T-cell (primary cell): ENCODE measurements at places on chromosomes 5 and 9.

- DNase-seq = no peak
Measured at GRCh38 chr9:91657501-91657900, 233.9 kb upstream of the NFIL3 start.

- DNase-seq = no peak
Measured at GRCh38 chr5:140228364-140228837, 53.4 kb downstream of the CYSTM1 start.

DNA sequence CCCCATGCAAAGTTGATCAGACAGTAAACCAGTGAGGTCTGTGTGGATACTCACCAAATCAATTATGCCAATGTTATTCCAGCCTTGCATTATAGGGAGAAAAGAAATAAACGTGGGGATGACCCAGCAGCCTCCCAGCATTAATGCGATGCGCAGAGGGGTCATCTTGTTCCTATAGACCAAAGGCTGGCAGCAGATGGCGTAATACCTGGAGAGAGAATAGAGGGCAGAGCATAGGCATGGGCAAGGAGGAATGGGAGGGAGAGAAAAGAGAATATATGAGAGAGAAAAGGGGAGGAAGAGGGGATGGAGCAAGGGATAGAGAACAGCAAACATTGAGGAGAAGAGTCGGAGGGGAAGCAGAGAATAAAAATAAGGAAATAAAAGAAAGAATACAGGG lies 131.2 kb downstream of the HTR4 start:
- no peak for DNase-seq

DNA sequence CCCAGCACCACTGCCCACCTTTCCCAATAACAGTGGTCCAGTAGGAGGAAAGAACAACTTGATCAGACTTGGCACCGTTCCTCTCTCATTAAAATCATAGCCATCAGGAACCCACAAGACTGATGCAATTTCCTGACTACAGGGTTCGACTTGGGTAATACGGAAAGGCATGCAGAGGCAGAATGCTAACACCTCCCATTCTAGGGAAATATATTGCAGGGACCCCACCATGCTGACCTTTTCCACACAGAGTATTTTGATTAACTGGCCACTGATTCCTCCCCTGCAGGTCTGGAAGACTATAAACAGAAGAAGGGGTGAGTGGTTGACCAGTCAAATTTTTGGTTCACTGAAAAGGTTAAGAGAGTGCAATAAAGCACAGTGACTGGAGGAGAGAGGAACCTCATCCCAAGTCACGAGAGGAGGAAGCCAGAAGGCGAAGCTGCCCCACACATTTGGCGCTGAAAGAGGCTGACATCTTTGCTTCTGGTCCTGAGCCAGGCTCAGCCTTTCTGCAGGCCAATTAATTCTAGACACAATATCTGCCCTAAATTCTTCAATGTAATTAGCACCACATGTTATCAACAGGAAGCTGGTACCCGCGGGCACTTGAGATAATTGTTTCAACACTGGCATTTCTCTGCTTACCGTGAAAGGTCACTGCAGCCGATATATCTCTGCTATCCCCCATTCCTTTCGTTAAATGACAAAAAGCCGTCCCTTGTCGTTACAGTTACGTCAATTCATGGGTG lies 64.7 kb upstream of the SPOCK1 start:
- DNase-seq = no peak

DNA sequence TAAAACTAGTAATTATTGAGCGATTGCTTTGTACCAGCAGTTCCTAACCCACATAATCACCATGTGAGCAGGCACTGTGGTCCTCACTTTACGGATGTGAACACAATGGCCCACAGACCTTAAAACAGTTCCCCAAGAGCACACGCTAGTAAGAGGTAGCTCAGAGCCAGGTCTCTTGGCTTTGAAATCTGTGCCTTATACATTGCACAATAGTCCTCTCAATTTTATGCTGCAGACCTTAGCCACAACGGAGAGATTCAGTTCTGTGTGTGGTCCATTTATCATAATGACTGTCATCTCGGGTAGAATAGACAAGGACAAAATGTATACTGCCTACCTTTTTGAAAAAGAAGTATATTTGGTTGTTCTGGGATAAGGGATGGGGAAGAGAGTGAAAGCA lies 289.0 kb upstream of the ANKRD55 start:
- DNase-seq = no peak

- DNase-seq = no peak
Measured at GRCh38 chr5:42321785-42322184, 101.5 kb upstream of the GHR start.

- DNase-seq = no peak
Measured at GRCh38 chr5:169591636-169592035, 8.1 kb downstream of the SPDL1 start.

- no peak for DNase-seq
Measured at GRCh38 chr5:57499262-57500050, 16.8 kb upstream of the ACTBL2 start.

DNA sequence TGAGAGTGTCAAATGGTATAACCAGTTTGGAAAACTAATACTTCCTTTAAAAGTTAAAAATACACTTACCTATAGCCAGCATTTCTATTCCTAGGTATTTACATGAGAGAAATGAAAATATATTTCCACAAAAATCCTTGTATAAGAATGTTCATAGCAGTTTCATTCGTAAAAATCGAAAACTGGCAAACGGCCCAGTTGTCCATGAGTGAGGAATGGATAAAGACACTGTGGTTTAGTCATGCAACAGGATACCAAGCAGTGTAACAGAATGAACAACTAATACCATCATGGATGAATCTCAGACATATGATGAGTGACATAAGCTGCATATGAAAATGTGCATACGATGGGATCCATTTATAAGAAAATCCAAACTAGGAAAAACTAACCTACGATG lies 136.7 kb downstream of the MACROH2A1 start:
- DNase-seq = no peak

DNA sequence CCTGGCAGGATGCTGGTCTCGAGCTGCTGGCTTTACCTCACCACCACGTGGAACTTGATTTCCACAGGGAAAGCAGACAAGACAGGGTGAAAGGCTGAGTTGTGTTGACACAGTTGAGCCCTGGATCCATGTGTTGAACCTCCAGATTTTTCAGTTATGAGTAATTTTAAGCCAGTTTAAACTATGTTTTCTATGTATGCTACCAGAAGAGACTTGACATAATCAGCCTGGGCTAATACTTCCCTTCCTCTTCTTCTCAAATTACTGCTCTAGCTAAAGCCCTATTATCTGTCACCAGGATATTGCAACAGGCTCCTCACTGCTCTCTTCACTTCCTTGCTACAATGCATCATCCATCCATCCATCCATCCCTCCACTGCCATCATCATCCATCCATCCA lies 12.0 kb upstream of the PHYKPL start:
- DNase-seq = no peak

DNA sequence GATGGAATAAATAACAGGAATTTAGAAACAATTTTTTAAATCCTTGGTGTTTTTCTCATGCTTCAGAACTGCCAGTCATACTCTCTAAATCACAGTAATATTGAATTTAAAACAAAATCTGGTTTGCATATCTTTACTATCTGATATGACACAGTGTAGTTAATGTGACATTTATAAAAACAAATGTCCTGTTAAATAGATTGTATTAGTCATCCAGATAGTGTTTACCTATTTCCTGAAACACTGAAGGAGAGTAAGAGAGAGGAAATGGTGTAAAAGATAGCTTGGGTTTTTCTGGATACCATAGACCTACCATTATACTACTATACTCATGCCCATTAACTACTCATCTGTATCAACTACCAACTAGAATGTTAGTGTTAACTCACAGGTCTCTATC lies 292.3 kb downstream of the MAN2A1 start:
- no peak for DNase-seq

DNA sequence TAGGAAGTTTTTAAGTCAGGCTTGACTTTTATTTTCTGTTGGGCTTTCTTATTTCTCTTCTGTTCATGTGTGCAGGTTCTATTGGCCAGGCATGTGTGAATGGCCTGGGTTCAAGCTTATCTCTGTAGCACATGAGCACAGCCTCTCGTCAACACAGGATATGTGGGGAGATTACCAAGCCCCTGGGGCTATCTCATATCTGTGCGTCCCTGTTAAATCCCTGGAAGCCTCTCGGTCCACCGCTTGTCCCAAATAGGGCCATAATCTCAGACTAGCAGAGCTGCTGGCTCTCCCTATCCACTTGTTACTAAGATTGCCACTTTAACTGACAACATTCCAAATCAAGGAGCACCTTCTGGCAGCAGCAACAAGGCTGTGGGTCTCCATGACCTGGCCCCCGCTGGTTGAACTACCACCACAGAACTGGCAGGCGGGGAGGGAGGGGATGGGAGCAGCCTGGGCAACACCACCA lies 28.4 kb upstream of the EBF1 start:
- DNase-seq = no peak
